ENCODE measurements at places on chromosomes 12 and 14.

- DNase-seq: peak; percentile 28
Measured at GRCh38 chr14:102777711-102778337, 575 bp downstream of the TRAF3 start.

GRCh38 chr12:99201906-99202645 lies 445.5 kb upstream of the GARIN6 start:
- no peak for DNase-seq

GRCh38 chr12:4034921-4035320 lies 161.7 kb upstream of the PARP11 start:
- no peak for DNase-seq

GRCh38 chr14:92105893-92106142 lies 564 bp downstream of the ATXN3 start:
- peak; percentile 63 for DNase-seq

DNA sequence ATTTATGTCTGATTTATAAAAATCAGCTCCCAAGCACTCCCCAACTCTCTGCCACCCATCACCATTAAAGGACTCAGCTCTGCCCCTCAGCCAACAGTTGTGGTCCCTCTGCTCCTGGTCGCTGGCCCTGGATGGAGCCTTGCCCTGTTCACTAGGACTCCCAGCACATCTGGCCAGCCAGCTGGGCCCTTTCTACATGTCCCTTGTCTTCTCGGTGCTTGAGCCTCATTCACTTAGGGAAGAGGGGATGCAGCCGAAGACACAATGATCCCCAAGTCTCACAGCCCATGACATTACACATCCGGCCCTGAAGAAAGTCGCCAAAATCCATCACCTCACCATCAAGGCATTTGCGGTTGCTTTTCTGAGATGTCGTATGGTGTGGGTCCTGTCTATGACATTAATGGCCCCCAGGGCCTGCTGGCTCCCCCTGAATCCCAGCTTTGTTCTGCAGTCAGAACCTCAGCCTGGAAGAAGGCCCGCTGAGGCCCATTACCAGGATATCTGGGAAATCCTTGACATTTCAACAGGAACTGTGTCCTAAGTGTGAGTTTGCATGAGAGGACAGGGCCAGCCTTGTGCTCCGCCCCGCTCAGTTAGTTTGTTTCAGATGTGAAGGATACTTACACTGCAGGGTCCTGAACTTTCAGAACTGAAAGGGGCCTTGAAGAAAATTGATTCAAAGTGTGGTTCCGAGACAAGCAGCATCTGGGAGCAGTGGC lies 19.1 kb downstream of the TSPAN11 start:
- DNase-seq: no peak

DNA sequence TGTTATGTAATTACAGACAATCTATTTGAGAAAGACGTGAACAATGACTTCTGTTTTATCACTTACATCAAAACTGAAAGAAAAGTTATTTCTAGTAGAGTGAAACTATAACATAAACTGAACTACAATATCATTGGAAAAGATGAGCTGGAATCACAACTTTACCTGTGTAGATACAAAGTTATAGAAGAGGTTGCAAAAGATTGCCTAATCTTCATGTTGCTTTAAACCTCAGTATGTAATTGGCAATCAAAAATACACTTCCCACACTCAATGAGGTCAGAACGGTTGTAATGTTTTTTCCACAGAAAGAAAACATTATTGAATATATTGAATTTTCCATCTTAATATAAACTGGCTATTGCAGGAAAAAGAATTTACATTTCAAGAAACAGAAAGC lies 37.7 kb upstream of the GXYLT1 start:
- DNase-seq: no peak

Data from left ventricle myocardium inferior (tissue), 1 donor.